ENCODE measurements at places on chromosomes 4 and X.

- no peak for DNase-seq
Measured at GRCh38 chr4:19721587-19721986, 530.1 kb upstream of the SLIT2 start.

- no peak for DNase-seq
Measured at GRCh38 chrX:103716962-103717361, 6.3 kb downstream of the TMEM31 start.

GRCh38 chr4:83757121-83757621 is 221.3 kb downstream of the GPAT3 start:
- DNase-seq = no peak

DNA sequence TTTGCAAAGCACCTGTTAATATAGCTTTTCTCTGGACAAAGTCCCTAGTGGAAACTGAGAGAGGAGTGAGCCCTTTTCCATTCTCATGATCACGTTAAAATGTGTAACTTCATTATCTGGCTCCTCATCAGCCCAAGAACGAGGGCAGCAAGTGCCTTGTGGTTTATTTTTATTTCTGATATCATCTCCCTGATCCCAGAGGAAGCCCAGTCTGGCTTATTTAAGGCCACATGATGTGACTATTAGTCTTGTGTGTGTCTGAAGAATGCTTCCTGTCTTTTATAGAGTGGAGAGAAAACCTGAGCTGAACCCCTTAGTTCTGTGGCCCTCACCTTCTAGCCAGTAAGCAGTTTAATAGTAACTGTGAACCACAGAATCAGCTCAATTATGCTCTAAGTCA is 67.2 kb downstream of the LHFPL1 start:
- no peak for DNase-seq

DNA sequence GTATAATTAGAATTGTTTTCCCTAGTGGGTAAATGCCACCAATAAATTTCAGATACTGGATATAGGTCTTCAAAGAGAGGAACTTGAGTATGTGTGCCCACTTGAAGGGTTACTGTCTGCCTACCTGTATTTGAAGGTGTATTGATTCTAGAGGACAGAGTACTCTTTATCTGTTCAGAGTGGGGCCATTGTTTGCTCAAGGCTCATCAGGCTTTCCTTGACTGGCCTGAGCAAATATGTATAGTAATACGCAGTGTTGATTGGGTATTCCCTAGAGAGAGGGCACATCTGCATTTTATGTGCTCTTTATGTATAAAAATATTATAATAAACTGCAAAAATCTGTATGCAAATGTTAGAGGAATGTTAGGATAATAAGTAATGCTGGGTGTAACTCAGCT is 23.7 kb downstream of the RP2 start:
- DNase-seq = no peak

DNA sequence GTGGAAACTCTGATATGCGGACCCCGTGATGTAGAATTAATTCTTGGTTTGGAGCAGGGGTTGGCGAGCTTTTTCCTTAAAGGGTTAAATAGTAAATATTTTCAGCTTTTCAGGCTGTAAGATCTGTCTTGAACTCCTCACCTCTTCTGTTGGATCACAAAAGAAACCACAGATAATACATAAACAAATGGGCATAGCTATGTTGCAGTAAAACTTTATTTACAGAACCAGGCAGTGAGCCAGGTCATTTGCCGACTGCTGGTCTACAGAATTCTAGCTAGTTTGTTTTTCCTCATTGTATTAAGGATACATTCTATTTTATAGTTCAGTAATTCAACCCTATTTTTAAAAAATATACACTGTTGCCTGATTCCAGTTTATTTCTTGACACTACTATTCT is 116.6 kb downstream of the PAPSS1 start:
- no peak for DNase-seq

DNA sequence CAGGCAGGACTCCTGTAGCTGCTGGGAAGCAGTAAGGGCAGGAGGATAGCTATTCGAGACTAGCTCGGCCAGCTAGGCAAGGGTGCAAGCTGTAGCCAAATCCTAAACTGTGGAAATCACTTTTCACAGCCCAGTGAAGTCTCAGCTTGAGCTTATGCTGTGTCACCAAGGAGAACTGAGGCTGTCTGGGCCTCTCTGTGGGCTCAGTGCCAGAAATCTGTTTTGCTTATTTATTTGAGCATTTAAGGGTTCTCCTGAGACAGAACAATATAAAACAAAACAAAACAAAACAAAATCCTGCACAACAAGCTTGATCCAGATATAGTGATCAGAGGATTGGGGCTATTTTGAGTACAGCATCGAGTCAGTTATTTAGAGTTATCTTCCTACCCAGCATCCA is 97.5 kb downstream of the FANCB start:
- DNase-seq = no peak

DNA sequence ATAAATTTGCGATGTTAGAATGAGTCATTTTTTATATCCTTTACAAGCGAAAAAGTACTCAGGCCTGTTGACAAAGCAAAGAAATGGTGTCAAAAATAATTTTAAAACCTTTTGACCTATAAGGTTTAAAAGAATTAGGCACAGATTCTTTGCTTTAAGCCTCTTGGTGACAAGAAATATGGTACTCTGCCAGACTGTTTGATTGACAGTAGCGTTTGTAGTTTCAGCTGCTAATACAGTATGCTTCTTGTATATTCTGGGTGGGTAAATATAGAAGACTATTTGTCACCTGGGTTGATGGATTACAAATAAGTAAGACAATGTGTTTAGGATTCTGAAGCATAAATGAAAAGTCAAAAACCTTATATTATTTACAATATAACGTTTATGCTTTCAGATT is 193.1 kb upstream of the PITX2 start:
- no peak for DNase-seq

- DNase-seq = no peak
Measured at GRCh38 chr4:60463857-60464502, 736.1 kb upstream of the ADGRL3 start.

DNA sequence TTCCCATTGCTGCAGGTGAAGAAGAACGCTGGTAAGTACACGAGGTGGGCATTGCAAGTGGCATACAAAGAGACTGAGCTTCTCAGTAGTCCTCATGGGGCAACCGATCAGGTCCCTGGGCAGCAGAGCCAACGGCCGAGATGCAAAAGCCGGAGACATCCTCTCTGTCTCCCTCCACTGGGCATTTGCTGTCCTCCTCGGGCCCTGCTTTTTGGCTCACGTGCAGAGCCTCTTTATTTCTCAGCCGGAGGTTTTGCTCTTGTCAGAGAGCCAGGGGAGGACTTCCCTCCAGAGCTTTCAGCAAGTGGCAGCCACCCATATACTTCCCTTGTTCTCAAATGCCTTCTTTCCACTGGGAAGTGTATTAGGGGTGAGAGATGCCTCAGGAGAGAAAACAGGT is 18.0 kb downstream of the STARD8 start:
- DNase-seq = no peak

Measured in stimulated activated CD8-positive, alpha-beta memory T cell treated with anti-CD3 and anti-CD28 coated beads, Interleukin-12 subunit alpha, Interleukin-12 subunit beta, amount 100 ng/mL, for 1 hour (primary cell).